ENCODE measurements at places on chromosomes 13 and 19. TPM values are rescaled to one million over a fixed set of nuclear protein-coding genes. Genes with fewer than 3 reads are reported as not detected.

Gene METTL21C
- polyA plus RNA-seq: not detected

Gene LYL1
- 18.4 TPM for polyA plus RNA-seq

Gene FOSB
- polyA plus RNA-seq: 11.0 TPM

Gene ZNF230
- polyA plus RNA-seq: 2.0 TPM

Gene TDRD12
- polyA plus RNA-seq: not detected

Gene FGF14
- polyA plus RNA-seq: under 0.01 TPM

Gene NCR1
- polyA plus RNA-seq: not detected

Gene PRODH2
- not detected for polyA plus RNA-seq

Gene ZNF573
- polyA plus RNA-seq: 1.2 TPM

Gene MISP3
- polyA plus RNA-seq: 22.7 TPM

Gene LGALS14
- not detected for polyA plus RNA-seq

Gene ZNF667
- polyA plus RNA-seq: not detected

Gene ZNF561
- polyA plus RNA-seq: 14.1 TPM

Gene APOC4
- polyA plus RNA-seq: not detected

Gene C19orf67
- not detected for polyA plus RNA-seq

Gene OR4F17
- not detected for polyA plus RNA-seq

Gene SYNE4
- polyA plus RNA-seq: 3.9 TPM

Gene INAFM1
- polyA plus RNA-seq: 7.8 TPM

Gene UPK1A
- polyA plus RNA-seq: not detected

Gene VSTM1
- not detected for polyA plus RNA-seq

Gene ZGLP1
- 2.4 TPM for polyA plus RNA-seq

Gene SHFL
- polyA plus RNA-seq: 17.1 TPM

Gene KLK2
- 0.28 TPM for polyA plus RNA-seq

Gene LGALS4
- polyA plus RNA-seq: 9,832 TPM

Gene ZNF8
- polyA plus RNA-seq: 2.0 TPM

Gene PTPRH
- polyA plus RNA-seq: 61.3 TPM

Gene CTXN1
- polyA plus RNA-seq: 0.92 TPM

Gene CEACAM16
- polyA plus RNA-seq: not detected

Gene KLK3
- polyA plus RNA-seq: 3.0 TPM

Gene PDX1
- polyA plus RNA-seq: under 0.01 TPM

Gene CD33
- 4.2 TPM for polyA plus RNA-seq

Gene WDR87
- polyA plus RNA-seq: not detected

Gene C19orf81
- not detected for polyA plus RNA-seq

Gene CC2D1A
- polyA plus RNA-seq: 38.4 TPM

Gene UBE2L5
- 0.60 TPM for polyA plus RNA-seq

Gene CLDN10
- not detected for polyA plus RNA-seq

Gene SMIM24
- 30.3 TPM for polyA plus RNA-seq

Data from sigmoid colon (tissue), 7 donors.